ENCODE measurements at places on chromosomes 2 and 18.

- DNase-seq = no peak
Observed at GRCh38 chr2:28956415-28956826, 24.7 kb upstream of the TOGARAM2 start.

DNA sequence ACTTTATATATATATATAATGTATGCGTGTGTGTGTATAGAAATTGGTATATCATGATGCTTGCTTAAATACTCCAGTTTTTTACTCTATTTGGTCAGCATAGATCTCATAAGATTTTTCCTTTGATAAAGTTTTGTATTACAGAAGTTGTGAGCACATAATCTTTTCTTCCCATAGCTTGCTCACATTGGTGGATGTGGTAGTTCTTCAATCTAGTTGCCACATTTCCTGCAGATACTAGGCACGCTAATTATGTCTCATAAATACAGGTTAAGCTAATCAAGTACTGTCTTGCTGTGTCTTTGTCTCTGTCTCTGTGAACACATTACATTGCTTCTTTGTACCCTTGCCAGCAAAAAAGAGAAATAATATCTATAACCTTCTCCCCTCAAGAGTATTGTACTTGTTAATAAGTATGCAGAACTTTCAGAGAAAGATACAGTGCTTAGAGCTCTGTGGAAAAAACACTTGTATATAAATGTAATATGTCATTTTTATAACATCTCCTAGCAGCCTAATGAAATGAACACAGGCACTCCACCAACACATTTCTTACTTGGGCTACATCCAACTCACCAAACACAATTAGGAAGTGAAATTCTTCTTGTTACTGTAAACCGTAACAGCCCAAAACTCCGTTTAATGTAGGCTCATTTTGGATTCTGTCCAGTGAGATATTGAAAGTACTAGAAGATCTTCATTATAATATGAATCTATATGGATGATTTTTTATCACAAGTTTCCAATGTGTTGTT lies 306.7 kb upstream of the SLC8A1 start:
- no peak for DNase-seq

- no peak for DNase-seq
Observed at GRCh38 chr2:75710220-75710576, 517 bp downstream of the GCFC2 start.

DNA sequence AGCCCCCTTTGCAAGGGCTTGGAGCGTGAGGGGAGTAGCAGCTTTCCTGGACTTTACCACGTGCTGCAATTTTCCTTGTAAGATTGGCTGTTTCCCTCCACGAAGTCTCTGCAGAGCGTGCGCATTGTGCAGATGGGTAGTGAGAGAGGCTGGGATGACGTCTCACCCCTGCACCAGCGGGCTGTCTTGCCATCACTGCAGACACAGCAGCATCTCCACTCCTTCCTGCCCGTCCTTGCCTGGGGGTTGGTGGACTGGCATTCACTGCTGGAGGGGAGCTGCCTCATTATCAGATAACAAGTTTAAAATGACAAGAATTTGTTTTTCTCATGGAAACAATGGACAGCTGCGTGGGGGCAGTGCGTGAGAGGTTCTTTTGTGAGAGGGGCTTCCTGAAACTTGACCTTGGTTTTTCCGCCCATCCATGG lies 45.3 kb upstream of the HS6ST1 start:
- no peak for DNase-seq

DNA sequence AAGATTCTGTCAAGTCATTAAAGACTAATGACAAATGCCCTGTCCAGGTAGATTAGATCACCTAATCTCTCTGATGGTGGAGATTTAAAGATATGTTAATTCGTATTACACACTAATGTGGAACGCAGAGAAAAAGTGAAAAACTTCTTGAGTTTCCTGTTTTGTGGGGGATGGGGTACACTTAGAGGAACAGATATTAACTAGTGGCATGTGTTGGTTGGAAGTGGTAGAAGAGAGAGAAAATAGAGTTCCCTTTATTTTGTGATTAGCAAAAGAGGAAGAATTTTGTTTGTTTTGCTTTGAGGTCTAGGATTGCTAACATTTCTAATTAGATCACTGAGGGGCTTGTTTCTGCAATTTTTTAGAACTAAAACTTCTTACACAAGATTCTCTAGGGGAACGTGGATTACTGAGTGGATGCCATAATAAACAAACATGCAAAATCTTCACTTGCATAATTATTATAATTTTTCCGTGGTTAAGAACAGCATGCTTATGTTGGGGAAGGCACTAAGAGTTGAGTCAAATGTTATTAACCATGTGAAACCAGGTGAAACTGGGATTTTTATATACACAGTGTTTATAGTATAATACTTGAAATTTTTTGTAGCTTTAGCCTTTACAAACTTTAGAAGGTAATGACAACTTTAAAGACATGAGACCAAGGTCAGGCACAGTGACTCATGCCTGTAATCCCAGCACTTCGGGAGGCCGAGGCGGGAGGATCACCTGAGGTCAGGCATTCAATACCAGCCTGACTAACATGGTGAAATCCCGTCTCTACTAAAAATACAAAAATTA lies 97.4 kb upstream of the STK17B start:
- no peak for DNase-seq

DNA sequence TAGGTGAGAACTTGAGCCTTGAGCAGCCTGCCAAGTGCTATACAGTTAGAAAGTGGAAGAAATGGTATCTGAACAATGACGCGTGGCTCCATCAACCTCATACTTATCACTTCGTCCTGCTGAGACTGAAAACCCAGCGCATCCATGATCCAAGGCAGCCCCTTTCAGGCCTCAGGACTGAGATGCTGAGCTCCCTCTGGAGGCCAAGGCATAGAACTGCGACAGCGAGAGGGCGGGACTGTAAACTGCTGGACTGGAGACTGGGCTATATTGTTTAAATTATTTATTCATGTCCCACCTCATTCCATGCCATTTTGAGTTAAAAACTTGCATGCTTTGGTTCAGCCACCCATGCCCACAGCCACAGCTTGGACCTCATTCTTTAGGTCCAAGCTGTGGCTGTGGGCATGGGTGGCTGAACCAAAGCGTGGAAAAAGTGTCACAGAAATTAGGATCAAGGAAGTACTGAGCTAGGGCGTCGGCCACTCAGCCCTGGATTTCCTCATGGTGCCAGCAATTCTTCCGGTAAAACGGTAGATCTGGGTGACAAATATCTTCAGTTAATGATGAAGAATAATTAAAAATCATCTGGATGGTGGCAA lies 195.5 kb downstream of the L3MBTL4 start:
- DNase-seq = no peak

GRCh38 chr2:231672617-231673347 lies 35.5 kb upstream of the PTMA start:
- no peak for DNase-seq

DNA sequence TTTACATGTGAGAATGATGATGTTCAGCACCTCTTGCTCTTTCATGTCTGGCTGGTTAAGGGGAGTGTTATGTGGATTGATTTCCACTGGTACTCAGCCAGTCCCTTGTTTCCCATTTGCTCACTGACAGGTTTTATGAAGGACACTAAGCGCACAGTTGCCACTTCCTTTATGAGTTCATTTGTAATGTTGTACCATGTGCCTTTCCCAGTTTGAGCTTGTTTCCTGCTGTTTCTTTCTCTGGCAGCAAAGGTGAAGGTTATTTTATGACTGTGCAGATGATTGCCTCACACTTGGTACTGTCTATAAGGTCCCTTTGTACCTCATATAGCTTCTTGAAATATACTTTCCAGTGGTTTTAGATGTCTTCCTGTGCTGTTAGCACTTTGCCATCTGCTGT lies 1700.5 kb upstream of the TMEFF2 start:
- no peak for DNase-seq

GRCh38 chr2:109345091-109345490 lies 216.1 kb downstream of the SH3RF3 start:
- no peak for DNase-seq

- no peak for DNase-seq
Observed at GRCh38 chr2:173545364-173545763, 190.7 kb downstream of the CDCA7 start.

DNA sequence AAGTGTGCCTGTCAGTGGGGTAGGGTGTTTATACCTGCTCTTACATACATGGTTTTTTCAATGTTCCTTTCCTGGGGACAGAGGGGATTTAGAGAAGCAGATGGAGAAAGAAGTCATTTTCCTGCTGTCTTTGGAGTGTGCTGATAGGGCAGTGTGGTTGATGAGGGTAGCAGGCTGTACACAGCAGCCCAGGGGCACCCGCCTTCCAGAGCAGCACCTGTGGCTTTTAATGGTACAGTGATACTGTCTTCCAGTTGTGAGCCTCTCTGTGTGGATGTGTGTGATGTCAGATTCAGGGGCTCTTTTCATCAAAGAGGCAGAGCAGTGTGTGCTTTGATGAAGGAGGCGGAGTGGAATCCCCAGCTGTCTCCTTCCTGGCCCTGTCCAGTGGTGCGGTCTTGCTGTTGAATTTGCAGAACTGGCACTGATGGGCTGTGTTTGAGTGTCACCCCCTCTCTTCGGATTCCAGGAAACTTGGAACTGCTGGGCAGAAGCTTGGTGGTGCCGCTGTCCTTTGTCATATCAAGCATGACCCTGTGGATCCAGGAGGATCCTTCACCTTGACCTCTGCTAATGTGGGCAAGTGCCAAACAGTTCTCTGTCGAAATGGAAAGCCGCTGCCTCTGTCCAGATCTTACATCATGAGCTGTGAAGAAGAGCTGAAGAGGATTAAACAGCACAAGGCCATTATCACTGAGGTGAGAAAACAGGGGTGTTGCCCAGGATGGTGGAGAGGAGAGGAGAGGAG lies 259.8 kb downstream of the PHLPP1 start:
- DNase-seq = no peak

DNA sequence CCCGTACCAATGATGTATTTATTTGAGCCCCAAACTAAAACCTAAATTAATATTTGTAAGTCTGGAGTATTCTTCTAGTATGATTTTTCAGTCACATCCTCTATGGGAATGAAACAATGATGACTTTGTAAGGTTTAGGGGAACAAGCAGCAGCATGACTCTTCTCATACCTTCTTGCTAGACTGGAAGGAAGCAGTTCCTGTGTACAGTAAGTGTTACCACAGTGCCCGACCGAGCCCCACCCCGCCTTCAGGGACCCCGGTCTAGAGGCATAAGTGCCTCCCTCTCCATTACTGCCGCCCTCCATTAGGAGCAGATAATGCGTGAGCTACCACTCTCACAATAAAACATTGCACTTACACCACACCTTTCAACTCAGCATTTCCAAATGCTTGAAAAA lies 599.3 kb downstream of the ARHGAP15 start:
- no peak for DNase-seq

GRCh38 chr18:52002600-52002999 lies 337.4 kb upstream of the DCC start:
- no peak for DNase-seq

- no peak for DNase-seq
Observed at GRCh38 chr2:221106241-221106640, 465.9 kb downstream of the EPHA4 start.

DNA sequence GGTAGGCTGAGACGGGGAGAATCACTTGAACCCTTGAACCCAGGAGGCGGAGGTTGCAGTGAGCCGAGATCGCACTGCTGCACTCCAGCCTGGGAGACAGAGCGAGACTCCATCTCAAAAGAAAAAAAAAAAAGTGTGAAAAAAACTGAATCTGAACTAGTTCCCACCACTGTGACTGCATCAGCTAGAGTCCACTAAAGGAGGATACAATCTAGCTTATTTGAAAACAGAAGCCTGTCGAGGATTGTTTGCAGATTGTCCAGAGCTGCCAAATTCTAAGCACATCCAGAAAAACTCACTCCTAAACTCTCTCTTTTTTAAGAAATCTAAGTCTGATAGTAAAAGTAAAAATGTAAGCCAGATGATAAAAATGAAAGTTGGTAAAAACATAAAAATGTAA lies 10.6 kb downstream of the GFPT1 start:
- no peak for DNase-seq

DNA sequence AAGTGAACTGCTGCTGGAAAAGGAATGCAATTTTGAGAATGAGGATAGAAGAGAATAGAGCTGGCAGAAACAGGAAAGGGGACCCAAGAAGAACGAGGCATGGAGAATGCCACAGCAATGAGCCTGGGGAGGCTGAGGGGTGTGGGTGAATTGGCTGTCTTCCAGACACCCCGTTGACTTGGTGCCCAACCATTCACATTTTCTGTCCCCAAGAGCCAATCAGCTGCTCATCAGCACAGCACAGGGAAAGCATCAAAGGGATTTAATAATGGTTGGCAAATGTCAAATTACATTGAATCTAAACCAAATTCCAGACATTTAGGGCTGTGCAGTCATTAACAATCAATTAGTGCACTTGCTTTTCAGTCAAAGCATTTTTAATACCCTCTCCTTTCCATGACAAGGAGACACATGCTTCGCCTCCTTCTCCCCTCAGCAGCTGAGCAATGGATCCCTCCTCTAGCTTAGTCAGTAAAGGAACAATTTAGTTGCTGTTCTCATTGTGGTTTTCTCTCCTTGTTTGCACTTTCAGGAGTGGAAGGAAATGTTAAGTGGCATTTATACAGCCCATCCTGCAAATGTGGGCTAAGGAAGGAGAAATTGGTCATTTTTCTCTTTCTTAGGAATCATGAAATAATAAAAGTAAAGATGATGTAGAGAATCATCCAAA lies 98.8 kb downstream of the KLF7 start:
- DNase-seq = no peak

- DNase-seq = no peak
Observed at GRCh38 chr18:25005541-25006403, 346.2 kb downstream of the ZNF521 start.

- no peak for DNase-seq
Observed at GRCh38 chr2:37737507-37737906, 66.1 kb upstream of the CDC42EP3 start.

GRCh38 chr2:64646007-64646880 lies 7.5 kb downstream of the SERTAD2 start:
- DNase-seq = peak; percentile 74

- DNase-seq = no peak
Observed at GRCh38 chr2:33478968-33479731, 2.7 kb downstream of the RASGRP3 start.

GRCh38 chr2:38948995-38949394 lies 59.3 kb downstream of the ARHGEF33 start:
- DNase-seq = no peak

GRCh38 chr2:133486771-133487191 lies 81.5 kb downstream of the NCKAP5 start:
- no peak for DNase-seq

DNA sequence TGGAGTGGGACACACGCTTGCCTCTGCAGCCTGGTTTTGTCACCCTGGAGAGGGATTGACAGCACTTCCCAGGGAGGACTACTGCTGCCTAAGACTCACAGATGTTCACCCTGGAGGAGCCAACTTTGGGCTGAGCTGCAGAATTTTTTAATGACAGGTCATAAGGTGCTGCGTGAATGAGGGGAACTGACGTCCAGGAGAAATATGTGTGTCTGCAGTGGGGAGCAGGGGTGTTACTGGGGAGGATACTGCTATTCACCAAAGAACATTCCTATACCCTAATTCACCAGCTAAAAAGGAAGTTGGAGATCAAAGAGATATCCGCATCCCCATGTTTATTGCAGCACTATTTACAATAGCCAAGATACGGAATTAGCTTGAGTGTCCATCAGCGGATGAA lies 144.4 kb downstream of the MGAT5 start:
- no peak for DNase-seq

GRCh38 chr2:199861132-199861774 lies 10.3 kb upstream of the FTCDNL1 start:
- DNase-seq = no peak
